ENCODE measurements at places on chromosomes 2 and 18.

GRCh38 chr2:183542606-183543005, 418.4 kb downstream of the NUP35 start:
- DNase-seq = no peak
- peaks cover 18% of the 10 kb centered on the region for H3K4me1 ChIP-seq
- H3K4me3 ChIP-seq = no peak overlapping the region
- H3K27ac ChIP-seq = no peak overlapping the region

GRCh38 chr2:96832754-96833507, 10.9 kb downstream of the ANKRD23 start:
- no peaks in the 10 kb centered on the region for H3K27me3 ChIP-seq
- DNase-seq = peak; percentile 66
- H3K36me3 ChIP-seq = peaks cover 25% of the 10 kb centered on the region
- peak overlapping the region; percentile 33 for H3K4me3 ChIP-seq
- peaks cover 25% of the 10 kb centered on the region for H3K4me1 ChIP-seq

DNA sequence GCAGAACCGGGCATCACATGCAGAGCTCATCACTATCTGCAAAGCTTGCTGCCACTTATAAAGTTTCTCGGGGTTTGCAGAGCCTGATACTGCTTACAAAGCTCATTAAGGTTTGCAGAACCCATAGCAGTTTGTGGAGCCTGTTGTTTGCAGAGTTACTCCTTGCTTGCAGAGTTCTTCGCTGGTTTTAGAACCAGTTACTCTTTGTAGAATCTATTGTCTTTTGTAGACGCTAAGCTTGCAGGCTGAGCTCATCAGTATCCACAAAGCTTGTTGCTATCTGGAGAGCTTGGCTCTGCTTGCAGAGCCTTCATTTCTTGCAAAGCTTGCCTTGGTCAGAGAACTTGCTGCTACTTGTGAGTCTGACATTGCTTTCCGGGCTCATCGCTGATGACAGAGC, 106.9 kb downstream of the CELF4 start:
- no peak for DNase-seq
- no peaks in the 10 kb centered on the region for H3K36me3 ChIP-seq
- H3K4me1 ChIP-seq = peaks cover 7% of the 10 kb centered on the region
- no peak overlapping the region for H3K27ac ChIP-seq
- peaks cover 16% of the 10 kb centered on the region for H3K27me3 ChIP-seq

- no peak overlapping the region for H3K4me3 ChIP-seq
- no peaks in the 10 kb centered on the region for H3K36me3 ChIP-seq
- no peak overlapping the region for H3K27ac ChIP-seq
- no peak for DNase-seq
- no peaks in the 10 kb centered on the region for H3K27me3 ChIP-seq
These were observed 1606.4 kb upstream of the ACVR2A start for GRCh38 chr2:146238254-146238966.

DNA sequence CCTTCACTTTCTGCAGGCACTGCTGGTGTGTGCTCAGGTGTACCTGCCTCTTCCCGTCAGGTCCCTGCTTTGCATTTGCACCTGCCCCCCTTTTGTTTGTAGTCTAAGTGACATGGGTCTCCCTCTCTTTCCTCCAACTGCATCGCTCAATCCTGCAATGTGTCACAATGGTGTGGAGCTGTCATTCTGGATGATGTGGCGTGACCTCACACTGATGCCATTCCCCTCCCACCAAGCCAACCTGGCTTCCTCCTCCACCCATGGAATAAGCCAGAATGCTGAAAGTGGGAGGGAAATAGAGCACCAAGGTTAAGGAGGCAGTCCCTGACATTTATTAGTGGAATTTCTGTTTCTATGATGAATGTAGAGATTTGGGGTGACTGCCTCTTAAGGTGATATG, 156.7 kb downstream of the ZBTB7C start:
- no peak overlapping the region for H3K27ac ChIP-seq
- H3K4me3 ChIP-seq = no peak overlapping the region

DNA sequence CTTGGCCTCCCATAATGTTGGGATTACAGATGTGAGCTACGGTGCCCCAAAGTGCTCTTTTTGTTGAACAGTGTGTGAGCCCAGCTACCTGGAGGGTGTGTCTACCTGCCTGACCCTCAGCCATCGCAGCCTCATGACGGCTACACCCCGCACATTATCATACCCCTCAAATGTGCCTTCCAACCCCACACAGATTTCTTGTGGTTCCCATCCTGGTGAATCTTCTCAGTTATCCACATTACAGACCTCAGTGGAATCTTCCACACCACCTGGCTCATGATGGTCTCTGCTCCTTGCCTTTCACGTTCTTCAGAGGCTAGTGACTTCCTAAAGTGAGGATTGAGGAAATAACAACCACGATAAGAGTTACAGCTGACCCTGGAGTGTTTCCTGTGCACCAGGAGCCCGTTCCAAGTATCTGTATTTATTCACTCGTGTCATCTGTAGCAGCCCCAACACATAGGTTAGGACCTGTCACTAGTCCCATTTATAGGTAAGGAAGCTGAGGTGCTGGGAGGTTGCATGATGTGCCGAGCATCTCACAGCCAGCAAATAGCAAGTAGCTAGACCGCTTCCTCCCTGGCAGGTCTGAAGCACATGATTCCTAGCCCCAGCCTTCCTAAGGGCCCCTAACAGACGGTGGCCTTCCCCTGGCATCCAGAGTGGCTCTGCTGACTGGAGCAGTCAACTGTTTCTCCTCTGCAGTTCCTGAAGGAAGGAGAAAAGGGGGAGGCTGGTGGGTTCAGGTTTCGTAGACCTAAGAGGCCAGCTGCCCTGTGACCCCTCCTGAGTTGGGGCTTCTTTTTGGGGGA, 47.3 kb downstream of the TCF7L1 start:
- H3K36me3 ChIP-seq = peaks cover 2% of the 10 kb centered on the region
- H3K27ac ChIP-seq = peak overlapping the region; percentile 5
- peaks cover 46% of the 10 kb centered on the region for H3K4me1 ChIP-seq
- DNase-seq = no peak
- H3K4me3 ChIP-seq = no peak overlapping the region

GRCh38 chr2:207082619-207083018, 83.1 kb downstream of the KLF7 start:
- H3K27ac ChIP-seq = peak overlapping the region; percentile 13
- no peak for DNase-seq
- no peaks in the 10 kb centered on the region for H3K27me3 ChIP-seq

DNA sequence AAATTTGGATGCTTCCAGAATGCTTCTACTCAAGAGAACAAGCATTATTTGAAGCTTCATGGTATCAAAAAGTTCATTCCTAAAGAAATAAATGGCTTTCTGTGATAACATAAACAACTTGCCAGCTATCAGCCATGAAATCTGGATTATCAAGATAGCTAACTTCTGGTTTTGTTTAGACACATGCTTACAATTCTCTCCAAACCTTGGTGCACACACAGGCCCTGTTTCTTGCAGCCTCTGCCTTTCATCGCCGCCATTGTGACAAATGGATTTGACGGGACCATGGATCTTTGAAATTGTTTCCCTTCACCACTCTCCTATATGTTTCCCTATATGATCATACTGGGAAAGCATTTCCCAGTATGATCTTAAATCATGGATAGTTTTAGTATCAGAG, 47.9 kb upstream of the CABLES1 start:
- no peaks in the 10 kb centered on the region for H3K27me3 ChIP-seq
- H3K4me3 ChIP-seq = no peak overlapping the region
- no peak overlapping the region for H3K27ac ChIP-seq
- DNase-seq = no peak

DNA sequence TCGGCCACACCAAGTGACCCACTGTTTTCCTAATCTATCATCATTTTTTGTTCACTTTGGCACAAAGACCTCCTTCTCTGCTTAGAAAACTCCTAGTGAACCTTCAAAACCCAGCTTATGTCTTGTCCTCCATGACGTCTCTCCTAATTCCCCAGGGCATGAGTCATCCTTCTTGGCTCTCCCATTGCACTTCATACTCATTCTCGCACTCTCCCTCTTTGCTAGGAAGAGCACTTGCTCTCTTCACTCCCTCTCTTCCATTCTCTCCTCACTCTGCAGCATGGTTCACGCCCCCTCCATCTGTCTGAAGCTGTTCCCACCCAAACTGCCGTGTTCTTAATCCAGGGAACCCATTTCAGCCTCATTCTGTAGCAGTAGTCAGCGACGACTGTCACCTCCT, 103.9 kb downstream of the MRO start:
- H3K36me3 ChIP-seq = peaks cover 15% of the 10 kb centered on the region

DNA sequence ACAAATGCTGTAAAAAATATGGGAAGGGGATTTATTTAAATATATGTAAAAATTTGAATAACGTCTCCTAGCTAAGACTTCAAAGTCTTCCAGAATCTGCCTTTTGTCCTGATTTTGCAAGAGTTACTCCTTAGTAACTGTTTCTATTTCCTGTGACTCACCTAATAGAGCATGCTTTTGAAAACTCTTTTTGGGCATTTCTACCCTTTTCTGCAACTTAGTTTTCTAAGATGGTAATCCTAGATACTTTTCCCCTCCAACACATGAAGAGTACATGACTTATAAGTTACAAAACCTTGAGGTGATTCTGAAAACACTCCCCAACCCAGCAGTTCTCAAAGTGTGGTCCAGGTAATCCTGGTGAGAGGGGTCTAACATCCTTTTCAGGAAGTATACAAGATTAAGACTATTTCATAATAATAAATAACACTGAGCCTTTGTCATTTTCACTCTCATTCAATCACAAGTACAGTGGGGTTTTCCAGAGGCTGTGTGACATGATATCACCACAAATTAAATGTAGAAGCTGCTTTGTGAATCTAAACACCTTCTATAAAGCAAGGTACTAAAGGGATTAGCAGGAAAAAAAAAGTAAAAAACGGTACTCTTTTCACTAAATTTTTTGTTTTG, 31.9 kb downstream of the PPP4R3B start:
- H3K4me3 ChIP-seq = no peak overlapping the region
- no peak overlapping the region for H3K27ac ChIP-seq
- no peak for DNase-seq
- H3K36me3 ChIP-seq = peaks cover 9% of the 10 kb centered on the region

DNA sequence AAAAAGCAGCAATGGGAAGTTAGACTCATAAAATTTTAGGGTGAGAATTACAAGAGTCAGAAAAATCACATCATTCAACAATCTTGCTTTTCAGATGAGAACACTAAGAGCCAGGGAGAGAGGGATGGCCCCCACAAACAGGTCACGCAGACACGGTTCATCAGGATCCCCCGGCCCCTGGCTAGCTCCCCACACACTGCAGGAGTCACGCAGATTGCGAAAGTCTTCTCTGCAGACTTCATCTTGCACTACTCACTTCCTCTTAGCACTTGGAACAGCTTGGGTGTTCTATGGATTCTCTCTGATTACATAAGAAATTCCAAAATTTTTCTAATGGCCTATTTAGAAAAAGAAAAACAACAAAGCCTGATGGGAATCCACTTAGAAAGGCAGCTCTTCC, 21.6 kb upstream of the SULT1C2 start:
- peaks cover 6% of the 10 kb centered on the region for H3K36me3 ChIP-seq
- H3K4me1 ChIP-seq = peaks cover 33% of the 10 kb centered on the region
- no peak for DNase-seq
- peak overlapping the region; percentile 50 for H3K27ac ChIP-seq
- no peak overlapping the region for H3K4me3 ChIP-seq

DNA sequence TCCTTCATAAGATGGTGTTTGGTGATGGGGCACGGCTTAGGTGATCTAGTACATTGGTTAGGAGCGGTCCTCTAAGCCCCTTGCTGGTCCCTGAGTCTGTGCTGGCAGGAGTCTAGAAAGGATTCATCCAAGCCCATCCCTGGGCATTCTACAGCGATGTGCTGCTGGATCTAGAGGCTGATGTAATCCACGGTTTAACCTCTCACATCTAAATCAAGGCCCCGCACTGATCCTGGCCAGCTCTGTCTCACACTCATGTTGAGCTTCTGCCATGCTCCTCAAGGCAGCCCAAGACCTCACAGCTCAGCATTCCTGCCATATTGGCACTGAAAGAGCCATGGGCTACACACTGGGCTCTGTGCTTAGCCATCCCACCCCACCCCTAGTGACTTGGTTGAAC, 664.8 kb downstream of the STK39 start:
- no peaks in the 10 kb centered on the region for H3K27me3 ChIP-seq
- H3K4me3 ChIP-seq = no peak overlapping the region
- H3K4me1 ChIP-seq = peaks cover 2% of the 10 kb centered on the region
- H3K27ac ChIP-seq = no peak overlapping the region
- no peak for DNase-seq

DNA sequence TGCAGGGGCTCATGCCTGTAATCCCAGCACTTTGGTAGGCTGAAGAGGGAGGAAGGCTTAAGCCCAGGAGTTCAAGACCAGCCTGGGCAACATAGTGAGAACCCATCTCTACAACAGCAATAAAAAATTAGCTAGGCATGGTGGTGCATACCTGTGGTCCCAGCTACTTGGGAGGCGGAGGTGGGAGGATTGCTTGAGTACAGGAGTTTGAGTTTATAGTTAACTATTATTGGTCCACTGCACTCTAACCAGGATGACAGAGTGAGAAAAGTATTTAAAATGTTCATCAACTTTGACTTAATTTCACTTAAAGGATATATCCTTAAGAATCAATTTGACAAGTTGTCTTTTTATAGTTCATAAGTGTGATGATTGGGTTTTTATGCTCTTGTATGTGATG, 14.3 kb upstream of the GPD2 start:
- H3K4me1 ChIP-seq = peaks cover 3% of the 10 kb centered on the region
- H3K36me3 ChIP-seq = no peaks in the 10 kb centered on the region
- H3K27me3 ChIP-seq = no peaks in the 10 kb centered on the region
- H3K4me3 ChIP-seq = no peak overlapping the region

- peak overlapping the region; percentile 19 for H3K27ac ChIP-seq
- no peak for DNase-seq
- H3K4me3 ChIP-seq = no peak overlapping the region
- H3K27me3 ChIP-seq = peaks cover 65% of the 10 kb centered on the region
- peaks cover 14% of the 10 kb centered on the region for H3K4me1 ChIP-seq
These were observed 334.5 kb downstream of the SMAD2 start for GRCh38 chr18:47595831-47596501.

DNA sequence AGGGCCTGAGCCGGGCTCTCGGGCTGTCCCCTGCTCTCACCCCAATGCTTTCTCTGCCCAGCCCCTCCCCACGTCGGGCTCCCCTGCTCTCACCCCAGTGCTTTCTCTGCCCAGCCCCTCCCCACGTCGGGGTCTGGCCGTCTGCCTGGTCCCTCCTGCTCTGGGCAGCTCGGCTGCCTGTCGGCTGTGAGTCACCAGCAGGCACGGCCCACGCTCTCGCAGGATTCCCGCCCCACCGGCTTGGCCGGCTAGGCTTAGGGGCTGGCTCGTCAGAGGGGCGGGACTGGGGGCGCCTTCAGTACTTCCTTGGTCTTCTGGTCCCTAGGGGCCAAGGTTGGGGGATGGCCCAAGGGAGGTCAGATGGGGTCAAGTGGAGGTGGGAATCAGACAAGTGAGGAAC, 3.3 kb downstream of the BOK start:
- peaks cover 3% of the 10 kb centered on the region for H3K36me3 ChIP-seq
- H3K27me3 ChIP-seq = peaks cover 15% of the 10 kb centered on the region
- no peak overlapping the region for H3K27ac ChIP-seq
- H3K4me3 ChIP-seq = no peak overlapping the region
- H3K4me1 ChIP-seq = peaks cover 4% of the 10 kb centered on the region

DNA sequence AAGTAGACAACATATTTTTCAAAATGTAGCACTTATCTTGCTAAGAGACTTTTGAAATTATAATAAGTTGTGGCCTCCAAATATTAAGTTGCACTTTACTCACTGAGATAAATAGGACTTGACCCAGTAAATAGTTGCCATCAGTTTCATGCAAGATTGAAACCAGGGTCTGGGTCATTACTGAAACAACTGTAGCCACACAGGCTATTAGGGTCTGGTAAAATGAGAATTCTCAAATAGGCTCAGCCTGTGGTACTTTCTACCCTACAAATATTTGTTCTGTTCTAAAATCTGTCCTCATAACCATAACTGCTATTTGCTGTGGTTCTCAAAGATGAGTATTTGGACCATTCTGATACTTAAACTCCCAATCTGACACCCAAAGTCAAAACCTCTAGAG, 115.4 kb upstream of the STK17B start:
- peaks cover 8% of the 10 kb centered on the region for H3K4me1 ChIP-seq
- H3K36me3 ChIP-seq = peaks cover 2% of the 10 kb centered on the region
- no peak for DNase-seq
- no peaks in the 10 kb centered on the region for H3K27me3 ChIP-seq
- no peak overlapping the region for H3K27ac ChIP-seq
- no peak overlapping the region for H3K4me3 ChIP-seq

Data from progenitor cell of endocrine pancreas (in vitro differentiated cells).